ENCODE measurements at places on chromosomes 2 and 18. TPM values are rescaled to one million over a fixed set of nuclear protein-coding genes. Genes with fewer than 3 reads are reported as not detected.

- DNase-seq, result no peak
Observed at GRCh38 chr2:206259376-206260187, 14.9 kb upstream of the ZDBF2 start.

DNA sequence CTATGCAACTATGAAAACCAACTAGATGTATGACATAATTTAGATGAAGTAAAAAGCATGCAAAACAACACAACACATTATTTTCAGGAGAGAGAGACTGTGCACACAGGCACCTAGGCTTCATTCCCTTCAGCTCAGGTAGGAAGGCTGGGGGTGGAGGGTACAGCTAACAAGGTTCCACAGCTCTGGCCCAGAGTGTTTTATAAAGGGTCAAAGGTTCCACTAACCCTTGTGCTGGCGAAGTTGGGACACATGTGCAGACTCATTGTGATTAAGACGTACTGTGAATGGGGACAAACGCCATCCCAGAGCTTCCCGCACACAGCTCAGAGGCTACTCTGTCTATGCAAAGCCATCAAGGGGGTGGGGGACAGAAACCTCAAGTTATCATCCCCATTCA, 19.1 kb downstream of the CCDC93 start:
- no peak for DNase-seq

The TNS1 gene
- polyA plus RNA-seq, result 16.7 TPM

- DNase-seq, result no peak
Observed at GRCh38 chr2:212961255-212961654, 190.2 kb downstream of the IKZF2 start.

The KIF1A gene
- polyA plus RNA-seq, result 4.3 TPM

The OSBPL1A gene
- 35.1 TPM for polyA plus RNA-seq

DNA sequence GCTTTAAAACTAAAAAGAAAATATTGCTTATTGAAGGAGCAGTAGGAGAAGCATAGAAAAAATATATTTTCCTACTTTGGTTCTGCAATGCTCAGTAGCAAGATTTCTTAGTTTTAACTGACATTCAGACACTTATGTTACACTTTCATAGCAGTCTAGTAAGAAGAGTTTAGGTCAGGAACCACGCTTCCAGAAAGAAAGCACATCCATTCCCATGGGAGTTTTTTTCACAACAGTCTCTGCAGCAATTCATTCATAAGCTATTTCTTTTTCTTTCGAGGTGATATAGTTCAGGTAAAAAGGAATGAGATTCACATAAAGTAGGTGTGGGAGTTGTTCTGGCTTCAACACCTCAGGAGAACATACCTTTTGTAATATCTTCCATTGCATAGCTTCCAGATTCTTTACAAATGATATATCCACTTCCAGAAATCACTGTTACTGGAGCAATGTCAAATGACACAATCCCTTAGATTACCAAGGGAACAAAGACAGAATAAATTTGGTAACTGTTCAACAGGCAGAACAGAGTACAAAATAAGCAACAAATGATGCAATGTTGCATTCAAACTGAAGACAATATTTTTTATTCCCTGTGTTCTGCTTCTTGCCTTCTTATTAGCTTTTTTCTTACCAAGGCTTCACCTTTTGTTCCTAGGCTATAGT, 95.2 kb upstream of the GULP1 start:
- DNase-seq, result no peak

- DNase-seq, result no peak
Observed at GRCh38 chr2:52036024-52036423, 1004.1 kb upstream of the NRXN1 start.

GRCh38 chr18:49321271-49321670, 139.2 kb downstream of the DYM start:
- DNase-seq, result peak; percentile 5

DNA sequence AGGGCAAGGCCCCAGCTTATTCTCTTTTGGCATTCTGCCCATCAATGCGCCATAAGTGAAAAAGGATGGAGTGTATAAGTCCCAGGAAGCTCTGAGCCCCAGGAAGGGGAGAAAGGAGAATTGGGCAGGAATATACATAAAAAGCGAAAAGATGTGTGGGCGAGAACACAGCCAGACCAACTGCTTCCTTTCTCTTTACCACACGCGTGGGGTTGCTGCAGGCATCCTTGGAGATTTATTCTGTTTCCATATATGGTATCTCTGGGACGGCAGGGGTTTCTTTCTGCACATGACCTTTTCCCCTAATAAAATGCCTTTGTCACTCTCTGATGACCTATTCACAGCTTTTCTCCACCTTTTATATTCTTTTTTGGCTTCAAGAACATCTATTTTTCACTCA, 440.5 kb downstream of the NBAS start:
- DNase-seq, result no peak

DNA sequence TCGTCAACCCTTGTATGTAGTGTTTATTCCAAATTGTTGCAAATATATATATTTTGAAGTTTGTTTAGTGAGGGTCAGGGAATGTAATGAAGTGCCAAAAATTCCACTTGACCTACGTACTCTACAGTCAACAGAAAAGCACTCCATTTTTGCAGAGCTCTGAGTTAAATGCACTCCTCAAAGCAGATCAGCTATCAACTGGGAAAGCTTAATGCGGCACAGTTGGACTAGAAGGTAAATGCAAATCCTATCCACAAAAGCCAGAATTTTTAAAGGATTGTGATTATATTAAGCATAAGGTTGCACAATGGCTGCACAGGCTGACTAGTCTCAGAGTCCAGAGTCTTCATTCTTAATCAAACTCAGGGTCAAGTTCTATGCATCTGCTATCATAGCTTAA, 577.1 kb downstream of the ARHGAP15 start:
- no peak for DNase-seq

GRCh38 chr2:25951071-25951547, 31.2 kb downstream of the KIF3C start:
- DNase-seq, result peak; percentile 79

DNA sequence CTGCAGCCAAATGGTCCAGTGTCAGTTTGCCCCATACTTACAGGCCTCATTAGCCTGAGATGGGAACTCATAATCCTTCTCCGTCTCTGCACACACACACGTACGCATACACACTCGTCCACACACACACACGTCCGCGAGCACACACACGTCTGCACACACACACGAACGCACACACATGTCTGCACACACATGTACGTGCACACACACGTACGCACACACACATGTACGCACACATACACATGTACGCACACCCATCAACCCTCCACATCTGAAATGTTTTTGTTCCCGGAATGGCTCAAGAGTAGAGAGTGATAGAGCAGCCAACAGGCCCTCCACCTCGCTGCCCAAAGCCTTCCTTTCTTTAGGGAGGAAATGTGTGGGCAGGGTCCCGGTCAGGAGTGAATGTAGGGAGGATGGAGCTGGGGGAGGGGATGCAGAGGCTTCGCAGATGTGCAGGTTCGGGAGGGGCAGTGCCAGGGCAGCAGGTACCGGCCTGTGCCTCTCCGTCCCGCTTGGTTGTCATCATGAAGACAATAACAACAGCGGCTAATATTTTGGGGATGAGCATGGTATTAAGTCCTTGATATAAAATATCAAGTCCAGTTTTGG, 52.7 kb downstream of the PTGR3 start:
- DNase-seq, result no peak

DNA sequence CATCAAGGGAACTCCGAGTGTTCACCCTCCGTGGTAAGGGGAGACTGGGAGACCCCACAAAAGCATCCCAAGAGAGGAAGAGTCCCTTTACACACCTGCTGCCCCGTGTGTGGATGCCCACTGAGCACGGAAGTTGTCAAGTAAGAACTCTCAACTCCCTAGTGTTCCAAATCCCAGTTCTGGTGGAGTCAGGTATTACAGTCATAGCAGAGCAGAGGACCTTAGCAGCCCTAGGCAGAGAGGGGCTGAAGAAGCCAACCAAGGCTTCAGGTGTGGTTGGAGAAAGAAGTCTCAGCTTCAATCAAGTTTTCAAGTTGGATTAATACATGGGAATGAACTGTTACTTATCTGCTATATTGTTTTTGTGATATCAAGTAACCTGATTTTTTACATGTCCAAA, 512.5 kb downstream of the RNF144A start:
- DNase-seq, result no peak

- no peak for DNase-seq
Observed at GRCh38 chr2:88227446-88227845, 57.3 kb downstream of the THNSL2 start.

DNA sequence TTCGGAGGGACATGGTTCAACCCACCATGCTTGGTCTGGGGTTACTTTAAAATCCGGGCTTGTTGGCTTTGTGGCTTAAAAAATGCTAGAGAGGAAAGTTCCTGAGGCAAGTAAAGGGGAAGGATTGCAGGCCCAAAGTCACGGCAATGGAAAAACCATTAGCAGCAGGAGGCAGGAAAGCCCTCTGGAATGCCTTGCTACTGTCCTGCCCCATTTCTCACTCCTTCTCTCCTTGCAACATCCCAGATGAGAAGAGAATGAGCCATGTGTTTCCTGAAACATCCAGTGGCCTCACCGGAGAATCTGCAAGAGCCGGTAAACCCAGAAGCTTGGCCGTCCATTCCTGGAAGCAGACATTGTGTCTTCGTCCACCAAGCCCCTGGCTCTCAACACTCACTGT, 97.4 kb upstream of the LCLAT1 start:
- no peak for DNase-seq

DNA sequence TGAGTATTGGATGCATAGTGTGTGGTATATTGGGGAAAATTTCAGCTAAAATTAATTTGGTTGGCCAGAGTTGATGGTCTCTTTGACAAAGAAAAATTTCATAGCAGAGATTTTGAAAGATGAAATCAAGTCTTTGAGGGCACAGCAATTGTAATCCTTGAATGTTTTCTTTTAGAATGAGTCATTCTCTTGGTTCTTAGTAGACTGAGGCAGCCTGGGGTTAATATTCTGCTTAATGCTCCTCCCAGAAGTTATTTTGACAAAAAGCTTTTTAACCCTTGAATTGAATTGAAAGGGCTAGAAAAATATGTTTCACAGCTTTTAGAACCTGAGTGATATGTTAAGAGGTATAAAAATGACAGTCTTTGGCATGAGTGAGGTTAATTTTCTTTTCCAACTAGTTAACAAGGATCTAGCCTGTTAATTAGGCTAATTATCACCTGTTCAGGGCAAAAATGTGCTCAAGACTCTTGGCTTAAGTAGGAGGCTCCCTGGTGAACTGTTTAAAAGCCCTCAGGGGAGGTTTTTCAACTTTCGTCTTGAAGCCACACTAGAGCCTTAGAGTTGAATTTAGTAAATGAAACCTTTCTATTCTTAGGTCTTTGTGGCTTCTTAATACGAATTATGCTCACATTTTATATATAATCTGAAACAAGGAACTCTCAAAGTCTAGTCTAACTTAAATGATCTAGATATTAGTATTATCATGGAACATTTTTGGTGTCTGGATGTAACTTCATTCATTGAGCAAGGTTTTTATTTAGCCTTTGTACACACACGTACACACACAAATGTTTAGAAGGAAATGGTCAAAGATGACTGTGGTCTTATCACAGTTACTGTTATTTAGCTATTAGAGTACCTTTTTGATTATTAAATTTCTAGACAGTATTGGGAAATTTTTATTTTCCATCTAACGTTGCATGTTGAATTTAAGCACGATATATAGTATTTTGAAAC, 272.5 kb downstream of the ZNF407 start:
- DNase-seq, result no peak

The PPP1R1C gene
- polyA plus RNA-seq, result 8.6 TPM

DNA sequence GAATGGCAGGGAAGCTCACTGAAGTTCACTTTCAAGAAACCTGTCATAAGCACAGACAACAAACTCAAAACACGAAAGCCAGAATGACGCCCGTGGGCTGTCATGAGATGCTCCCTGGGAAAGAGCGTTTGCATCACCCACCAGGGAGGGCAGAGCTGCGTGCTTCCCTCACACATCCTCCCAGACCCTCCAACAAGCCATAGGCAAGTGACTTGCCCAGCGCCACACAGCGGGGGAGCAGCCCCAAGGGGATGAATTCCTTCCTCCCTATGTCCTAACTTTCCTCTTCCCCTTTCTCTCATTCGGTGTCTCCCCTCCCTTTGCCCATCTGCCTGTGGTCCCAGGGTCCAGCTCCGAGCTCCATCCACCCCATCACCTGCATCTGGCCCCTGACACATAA, 10.7 kb downstream of the BIN1 start:
- DNase-seq, result no peak

The SLC4A5 gene
- 3.3 TPM for polyA plus RNA-seq

DNA sequence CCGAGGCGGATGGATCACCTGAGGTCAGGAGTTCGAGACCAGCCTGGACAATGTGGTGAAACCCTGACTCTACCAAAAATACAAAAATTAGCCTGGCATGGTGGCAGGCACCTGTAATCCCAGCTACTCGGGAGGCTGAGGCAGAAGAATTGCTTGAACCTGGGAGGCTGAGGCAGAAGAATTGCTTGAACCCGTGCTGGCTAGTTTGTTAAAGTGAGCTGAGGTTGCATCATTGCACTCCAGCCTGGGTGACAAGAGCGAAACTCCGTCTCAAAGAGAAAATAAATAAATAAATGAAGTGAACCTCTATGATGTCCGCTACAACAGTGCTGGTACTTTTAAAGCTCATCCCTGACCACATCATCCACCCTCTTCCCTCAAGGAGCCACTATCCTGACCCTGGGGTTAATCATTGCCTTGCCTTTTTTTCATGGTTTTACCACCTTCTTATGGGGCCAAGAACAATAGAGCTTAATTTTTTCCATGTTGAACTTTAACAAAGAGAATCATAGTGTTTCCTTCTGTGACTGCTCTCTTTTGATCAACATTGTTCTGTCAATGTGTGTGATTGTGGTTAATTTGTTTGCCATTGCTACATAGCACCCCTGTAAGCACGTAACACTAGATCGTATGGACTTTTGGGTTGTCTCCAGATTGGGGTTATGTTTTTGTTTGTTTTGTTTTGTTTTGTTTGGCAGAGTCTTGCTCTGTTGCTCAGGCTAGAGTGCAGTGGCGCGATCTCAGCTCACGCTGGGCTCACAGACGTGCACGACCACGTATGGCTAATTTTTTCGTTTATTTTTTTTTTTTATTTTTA, 17.1 kb upstream of the ATRAID start:
- DNase-seq, result no peak

- DNase-seq, result peak; percentile 54
Observed at GRCh38 chr2:149313512-149313972, 16.8 kb upstream of the LYPD6 start.

- DNase-seq, result no peak
Observed at GRCh38 chr2:183024339-183025095, 13.7 kb downstream of the NCKAP1 start.

GRCh38 chr2:196183528-196184231, 12.3 kb upstream of the STK17B start:
- DNase-seq, result no peak

All from cardiac muscle cell (in vitro differentiated cells and primary cell).